ENCODE measurements at places on chromosomes 1 and 21.

- DNase-seq: no peak
Measured at GRCh38 chr1:34602907-34603306, 151.9 kb upstream of the GJB5 start.

- DNase-seq: no peak
Measured at GRCh38 chr1:47937586-47938254, 59.5 kb downstream of the TRABD2B start.

DNA sequence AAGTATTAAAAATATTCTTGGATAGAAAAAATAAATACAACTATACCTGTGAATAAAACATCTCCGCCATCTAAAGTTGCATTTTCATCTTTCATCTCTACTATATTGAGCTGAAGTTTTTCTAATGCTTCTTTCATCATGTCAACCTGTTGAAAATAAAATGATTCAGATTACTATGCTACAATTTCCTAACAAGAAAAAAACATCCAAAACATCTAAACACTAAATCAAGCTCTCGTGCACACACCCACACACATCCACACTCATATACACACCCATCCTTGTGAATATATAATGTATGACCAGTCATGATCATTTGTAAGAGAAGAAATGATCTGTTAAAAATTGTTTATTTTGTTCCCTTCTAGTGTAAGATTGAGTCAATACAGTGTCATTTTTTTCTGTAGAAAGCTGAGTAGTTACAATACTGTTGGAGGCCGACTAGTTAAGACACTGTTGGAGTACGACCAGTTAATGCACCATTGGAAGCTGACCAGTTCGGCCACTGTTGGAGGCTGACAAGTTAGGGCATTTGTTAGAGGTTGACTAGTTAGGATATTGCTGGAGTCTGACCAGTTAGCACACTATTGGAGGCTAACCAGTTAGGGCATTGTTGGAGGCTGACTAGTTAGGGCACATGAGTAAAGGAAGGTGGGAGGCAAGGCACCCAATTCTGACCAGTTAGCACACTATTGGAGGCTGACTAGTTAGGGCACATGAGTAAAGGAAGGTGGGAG lies 82.4 kb upstream of the BCL10 start:
- no peak for DNase-seq

DNA sequence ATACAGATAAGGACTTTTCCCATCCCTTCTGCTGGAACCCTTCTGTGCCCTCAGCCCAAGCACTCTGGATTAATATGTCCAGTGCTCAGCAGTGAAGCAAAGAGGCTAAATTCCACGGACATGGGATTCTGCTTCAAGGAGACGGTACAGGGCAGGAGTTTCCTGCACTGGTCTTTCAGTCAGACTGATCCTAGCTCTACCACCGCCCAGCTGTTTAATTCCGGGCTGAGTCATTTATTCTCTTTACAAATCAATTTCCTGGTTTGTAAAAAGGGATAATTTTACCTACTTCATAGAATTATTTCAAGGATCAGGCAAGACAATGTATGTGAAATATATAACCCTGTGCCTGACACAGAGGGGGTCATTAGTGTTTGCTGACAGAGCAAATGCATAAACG lies 41.6 kb upstream of the NRDC start:
- no peak for DNase-seq

- no peak for DNase-seq
Measured at GRCh38 chr1:33170351-33171274, 11.2 kb downstream of the TRIM62 start.

DNA sequence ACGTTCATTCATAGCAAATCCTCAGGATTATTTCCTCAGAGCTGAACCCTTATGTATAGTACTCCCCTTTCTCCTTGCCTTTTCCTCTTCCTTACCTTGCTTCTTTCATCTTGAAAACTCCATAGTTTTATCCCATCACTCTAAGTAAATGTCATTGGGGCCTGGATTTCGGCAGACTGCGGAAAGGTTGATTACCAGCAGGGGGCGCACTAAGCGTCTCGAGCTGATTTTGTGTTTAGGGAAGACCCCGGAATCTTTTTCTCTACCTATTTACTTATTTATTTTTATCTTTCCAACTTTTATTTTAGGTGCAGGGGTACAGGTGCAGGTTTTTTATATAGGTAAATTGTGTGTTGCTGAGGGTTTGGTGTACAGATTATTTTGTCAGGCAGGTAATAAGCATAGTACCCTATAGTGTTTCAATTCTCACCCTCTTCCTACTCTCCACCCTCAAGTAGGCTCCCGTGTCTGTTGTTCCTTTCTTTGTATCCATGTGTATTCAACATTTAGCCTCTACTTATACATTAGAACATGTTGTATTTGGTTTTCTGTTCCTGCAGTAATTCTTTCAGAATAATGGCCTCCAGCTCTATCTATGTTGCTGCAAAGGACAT lies 11.4 kb upstream of the MTARC1 start:
- no peak for DNase-seq

GRCh38 chr1:67834246-67834877 lies 1.1 kb upstream of the GNG12 start:
- DNase-seq: peak; percentile 43

- DNase-seq: no peak
Measured at GRCh38 chr1:156750711-156751450, 594 bp downstream of the HDGF start.

GRCh38 chr1:201531551-201532425 lies 7.1 kb upstream of the NAV1 start:
- DNase-seq: no peak

GRCh38 chr1:87950369-87950768 lies 621.7 kb downstream of the LMO4 start:
- DNase-seq: no peak

- no peak for DNase-seq
Measured at GRCh38 chr1:115301438-115302020, 36.5 kb downstream of the NGF start.

DNA sequence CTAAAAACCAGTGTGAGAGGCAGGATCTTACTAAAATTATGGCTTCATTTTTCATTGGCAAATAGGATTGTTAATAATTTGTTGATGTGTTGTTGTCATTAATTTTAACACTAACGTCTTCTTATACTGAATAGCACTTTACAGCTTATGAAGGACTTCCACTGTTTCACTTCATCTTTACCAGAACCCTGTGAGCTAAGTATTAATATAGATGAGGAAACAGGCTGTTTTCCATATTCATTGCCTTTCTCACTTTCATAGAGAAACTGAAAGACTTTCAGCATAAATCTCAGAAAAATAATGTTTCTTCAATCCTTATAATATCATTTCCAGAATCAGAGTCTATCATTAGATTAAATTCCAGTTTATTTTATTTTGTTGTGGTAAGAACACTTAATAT lies 8.5 kb downstream of the MAP10 start:
- no peak for DNase-seq

DNA sequence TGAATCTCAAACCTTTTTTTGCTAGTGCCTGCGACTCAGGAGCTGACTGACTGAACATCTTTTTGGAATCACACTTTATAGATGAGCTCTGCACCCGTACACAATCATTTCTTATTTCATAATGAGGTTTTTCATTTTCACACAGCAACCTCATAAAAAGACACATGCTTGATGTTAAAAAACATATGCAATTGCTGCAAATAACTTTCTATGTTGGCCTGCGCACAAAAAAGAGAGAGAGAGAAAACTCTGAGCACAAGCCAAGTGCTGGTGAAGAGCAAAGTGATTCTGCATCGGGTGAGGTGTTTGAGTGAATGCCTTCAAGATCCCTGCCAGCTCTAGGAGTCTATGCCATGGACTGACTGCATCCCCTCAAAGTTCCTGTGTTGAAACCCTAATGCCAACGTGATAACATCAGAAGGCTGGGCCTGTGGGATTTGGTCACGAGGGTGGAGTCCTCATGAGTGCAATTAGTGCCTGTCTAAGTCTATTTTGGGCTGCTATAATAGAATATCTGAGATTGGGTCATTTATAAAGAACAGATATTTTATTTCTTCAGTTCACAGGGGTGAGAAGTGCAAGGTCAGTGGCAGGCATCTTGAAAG lies 36.6 kb downstream of the C1orf87 start:
- no peak for DNase-seq

DNA sequence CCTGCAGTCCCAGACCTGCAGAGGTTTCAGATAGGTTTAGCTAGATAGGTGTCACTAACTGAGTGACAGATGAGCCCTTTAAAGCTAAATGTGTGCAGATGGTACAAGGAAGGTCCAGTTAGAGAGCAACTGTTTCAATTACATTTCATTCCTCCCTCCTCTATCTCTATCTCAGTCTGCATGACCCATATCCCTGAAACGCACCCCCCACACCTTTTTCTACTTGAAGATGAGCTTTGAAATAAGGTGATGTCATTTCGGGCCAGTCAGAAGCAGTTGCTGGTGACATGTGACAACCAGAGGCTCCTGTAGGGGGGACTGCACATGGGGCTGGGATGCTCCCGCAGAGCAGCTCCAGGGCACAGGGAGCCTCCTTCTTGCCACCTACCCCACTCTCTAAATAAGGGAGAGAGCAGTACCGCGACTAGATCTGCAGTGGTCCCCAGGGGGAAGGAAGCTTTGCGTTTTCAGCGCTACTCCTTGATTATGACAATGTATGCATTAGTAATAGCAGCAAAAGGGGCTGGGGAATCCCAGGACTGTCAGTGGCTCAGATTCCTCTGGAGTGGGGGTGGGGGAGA lies 4.3 kb downstream of the ATP8B2 start:
- no peak for DNase-seq

- no peak for DNase-seq
Measured at GRCh38 chr1:112044745-112045144, 55.3 kb upstream of the KCND3 start.

- no peak for DNase-seq
Measured at GRCh38 chr1:109161858-109162606, 48.1 kb downstream of the ELAPOR1 start.

- DNase-seq: no peak
Measured at GRCh38 chr1:2855206-2856065, 53.9 kb upstream of the TTC34 start.

GRCh38 chr1:103108376-103109150 lies at the start of gene COL11A1:
Gene COL11A1 (minus strand): TSS chr1:103108522. CDS start chr1:103108178, 344 bp downstream.
- DNase-seq: no peak

- no peak for DNase-seq
Measured at GRCh38 chr1:22044690-22045420, 7.7 kb upstream of the CDC42 start.

DNA sequence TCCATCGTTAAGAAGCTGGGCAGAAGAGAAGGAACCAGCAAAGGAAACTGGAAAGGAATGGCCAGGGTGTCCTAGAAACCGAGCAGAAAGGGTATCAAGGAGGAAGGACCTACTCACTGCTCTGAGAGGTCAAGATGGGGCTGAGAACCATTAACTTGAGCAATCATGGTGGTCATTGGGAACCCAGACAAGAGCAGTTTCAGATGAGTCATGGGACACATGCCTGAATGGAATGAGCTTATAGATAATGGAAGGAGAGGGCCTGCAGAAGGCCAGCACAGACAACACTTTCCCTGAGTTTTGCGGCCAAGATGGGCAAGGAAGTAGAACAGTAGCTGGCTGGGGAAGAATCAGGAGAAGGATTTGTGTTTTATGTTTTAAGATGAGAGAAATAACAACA lies 383.2 kb downstream of the KIF26B start:
- no peak for DNase-seq
